ENCODE measurements at places on chromosomes 16 and 17. TPM values are rescaled to one million over a fixed set of nuclear protein-coding genes. Genes with fewer than 3 reads are reported as not detected.
A peak's percentile ranks its signal among the peaks of the same experiment; 100 is the strongest.

The EFNB3 gene
- 1.9 TPM for total RNA-seq

The SSTR5 gene
- not detected for total RNA-seq

The NPIPB8 gene
- total RNA-seq: not detected

The NXN gene
- 103 TPM for total RNA-seq

The DNAH2 gene
- not detected for total RNA-seq

The NKIRAS2 gene
- 41.2 TPM for total RNA-seq

The TMIGD1 gene
- not detected for total RNA-seq

The CBFA2T3 gene
- total RNA-seq: 1.4 TPM

The SLC5A10 gene
- total RNA-seq: 0.48 TPM

The CES3 gene
- total RNA-seq: 3.4 TPM

The SLC38A8 gene
- total RNA-seq: not detected

The TBX2 gene
- 24.6 TPM for total RNA-seq

DNA sequence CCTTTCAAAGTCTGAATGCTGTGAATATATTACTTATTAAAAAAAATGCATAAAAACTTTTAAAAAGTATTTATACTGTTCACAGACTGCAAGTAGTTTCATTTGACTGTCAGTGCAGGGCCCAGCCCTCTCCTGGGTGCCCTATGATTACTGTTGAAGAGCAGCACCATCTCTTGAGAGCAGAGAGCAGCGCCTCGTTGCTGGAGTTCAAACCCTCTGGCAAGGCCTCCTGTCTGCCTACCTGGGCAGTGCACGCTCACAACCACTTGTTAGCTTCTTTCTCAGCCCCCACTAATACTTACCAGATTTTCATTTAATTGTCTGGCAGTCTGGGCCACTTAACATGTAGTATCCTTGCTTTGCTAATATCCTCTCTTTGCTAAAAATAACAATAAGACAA, 233.4 kb downstream of the PHKB start:
- DNase-seq: no peak

- DNase-seq: no peak
Observed at GRCh38 chr17:28475151-28475900, 1.9 kb downstream of the SLC13A2 start.

GRCh38 chr17:6695565-6695964, 17.6 kb downstream of the SLC13A5 start:
- DNase-seq: no peak

GRCh38 chr17:2980904-2981246, 82.5 kb downstream of the OR1D5 start:
- DNase-seq: no peak

GRCh38 chr17:33073416-33073815, 81.8 kb downstream of the SPACA3 start:
- DNase-seq: no peak

DNA sequence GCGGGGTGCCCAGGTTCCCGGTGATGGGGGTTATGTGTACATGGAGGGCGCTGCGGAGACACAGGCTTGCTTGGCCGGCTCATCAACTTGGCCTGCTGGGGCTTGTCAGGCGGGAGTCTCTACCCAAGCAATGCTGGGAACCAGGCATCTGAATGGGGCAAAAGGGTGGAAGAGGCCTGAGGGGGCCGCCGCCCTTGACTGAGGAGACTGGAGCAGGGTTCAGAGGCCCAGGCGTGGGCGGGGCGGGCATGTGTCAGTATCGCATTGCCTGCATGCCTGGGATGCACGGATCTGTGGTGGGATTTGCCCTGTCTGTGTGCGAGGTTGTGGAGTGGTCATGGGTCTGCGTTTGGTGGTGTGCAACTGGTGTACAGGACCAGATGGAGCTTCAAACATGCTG, 21.1 kb downstream of the ARHGAP23 start:
- peak; percentile 92 for DNase-seq

DNA sequence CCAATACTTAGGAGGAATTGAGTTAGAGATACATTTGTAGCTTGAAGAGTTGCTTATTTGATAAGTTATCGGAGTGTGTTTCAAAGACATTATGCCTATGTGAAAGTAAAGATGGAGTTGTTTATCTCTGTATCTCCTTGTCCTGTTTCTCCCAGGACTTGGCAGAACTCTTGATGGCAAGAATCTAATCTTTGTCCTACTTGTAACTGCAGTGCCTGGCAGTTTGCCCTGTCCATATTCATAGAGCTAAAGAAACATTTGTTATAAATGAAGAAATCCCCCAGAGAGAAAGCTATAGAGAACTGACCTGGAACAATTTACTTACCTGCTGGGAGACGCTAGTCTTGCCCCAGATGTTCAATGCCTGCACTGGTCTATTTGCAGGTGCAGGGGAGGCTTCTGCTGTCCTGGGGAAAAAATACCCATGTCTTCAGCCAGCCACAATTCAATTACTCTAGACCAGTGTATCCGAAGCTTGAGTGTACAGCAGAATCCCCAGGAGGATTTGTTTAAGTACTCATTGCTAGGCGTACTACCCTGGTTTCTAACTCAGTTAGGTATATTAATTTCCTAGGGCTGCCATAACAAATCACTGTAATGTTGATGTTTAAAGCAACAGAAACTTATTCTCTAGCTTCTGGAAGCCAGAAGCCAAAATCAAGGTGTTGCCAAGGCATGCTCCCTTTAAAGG, 410.0 kb upstream of the HSBP1 start:
- DNase-seq: no peak

GRCh38 chr17:222172-222571, 40.7 kb upstream of the DOC2B start:
- DNase-seq: no peak

- DNase-seq: no peak
Observed at GRCh38 chr16:84751947-84752346, 52.1 kb downstream of the USP10 start.

GRCh38 chr17:79927136-79927661, 88.0 kb upstream of the CBX4 start:
- no peak for DNase-seq

- no peak for DNase-seq
Observed at GRCh38 chr17:5585836-5586521, 1.7 kb upstream of the NLRP1 start.

DNA sequence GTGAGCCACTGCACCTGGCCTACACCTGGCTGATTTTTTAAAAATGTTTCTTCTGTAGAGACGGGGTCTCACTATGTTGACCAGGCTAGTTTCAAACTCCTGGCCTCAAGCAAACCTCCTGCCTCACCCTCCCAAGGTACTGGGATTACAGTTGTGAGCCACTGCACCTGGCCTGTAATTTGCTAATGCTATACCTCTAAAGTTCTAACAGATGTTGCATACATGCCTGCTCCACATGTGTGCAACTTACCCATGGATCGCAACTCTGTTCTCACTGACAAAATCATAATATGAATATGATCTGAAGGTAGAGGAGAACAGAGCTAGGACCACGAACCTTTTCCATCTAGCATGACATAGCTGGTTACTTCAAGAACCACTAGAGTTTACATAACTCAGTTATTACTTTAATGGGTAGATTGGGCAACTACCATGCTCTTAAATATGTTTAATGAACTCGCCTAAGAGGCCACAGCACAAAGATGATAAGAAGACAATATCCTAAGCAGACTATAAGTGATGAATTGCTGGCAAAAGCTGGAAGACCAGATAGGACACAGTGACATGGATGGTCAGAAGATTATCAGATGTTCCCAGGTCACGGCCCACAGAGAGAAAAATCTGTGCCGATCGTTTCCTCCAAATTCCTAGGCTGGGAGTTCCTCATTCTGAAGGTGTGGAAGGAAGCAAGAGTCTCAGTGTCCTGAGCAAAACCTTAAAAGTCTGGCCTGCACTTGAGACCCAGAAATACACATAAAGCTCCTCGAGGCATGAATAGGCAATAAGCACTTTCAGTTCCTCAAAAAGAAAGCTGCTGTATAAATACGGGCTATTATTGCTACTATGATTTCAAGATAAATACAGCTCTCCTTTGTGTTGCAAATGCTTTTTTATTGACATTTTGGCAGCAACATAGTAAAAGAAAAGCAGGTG, 53.6 kb upstream of the ICAM2 start:
- DNase-seq: no peak

DNA sequence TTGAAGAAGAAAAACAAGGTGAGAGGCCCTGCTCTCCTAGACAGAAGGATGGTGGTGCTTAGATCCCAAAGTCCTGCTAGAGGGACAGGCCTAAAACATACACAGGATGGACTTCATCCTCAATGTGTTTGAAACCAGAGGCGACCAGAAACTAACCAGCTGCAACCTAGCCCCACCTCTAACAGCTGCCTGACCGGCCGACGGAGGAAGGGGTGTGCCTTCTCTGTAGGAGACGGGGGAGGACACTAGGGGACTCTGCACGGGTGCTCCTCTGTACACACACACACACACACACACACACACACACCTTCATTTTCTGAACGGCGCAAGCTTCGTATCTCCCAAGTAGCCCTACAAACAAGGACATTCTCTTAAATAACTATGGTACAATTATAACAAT, 24.3 kb upstream of the PITPNM3 start:
- no peak for DNase-seq

- DNase-seq: no peak
Observed at GRCh38 chr17:3710951-3711383, 12.7 kb upstream of the HASPIN start.

DNA sequence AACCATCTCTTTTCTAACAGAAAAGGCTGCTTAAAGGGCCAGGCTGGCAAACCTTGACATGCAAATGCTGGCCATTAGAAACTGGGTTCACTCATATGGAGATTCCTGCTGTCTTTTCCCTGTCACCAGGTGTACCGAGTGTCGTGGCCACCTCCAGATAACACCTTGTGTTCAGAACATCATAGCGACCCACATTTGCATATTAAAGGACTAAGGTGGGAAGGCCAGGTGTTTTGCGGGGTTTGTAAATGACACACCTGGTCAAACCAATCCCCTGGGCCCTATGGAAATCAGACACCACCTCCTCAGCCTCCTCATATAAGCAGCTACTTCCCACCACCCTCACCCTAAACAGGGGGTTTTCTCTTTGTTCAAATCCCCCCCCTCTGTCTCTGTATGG, 2.5 kb upstream of the AIPL1 start:
- no peak for DNase-seq

DNA sequence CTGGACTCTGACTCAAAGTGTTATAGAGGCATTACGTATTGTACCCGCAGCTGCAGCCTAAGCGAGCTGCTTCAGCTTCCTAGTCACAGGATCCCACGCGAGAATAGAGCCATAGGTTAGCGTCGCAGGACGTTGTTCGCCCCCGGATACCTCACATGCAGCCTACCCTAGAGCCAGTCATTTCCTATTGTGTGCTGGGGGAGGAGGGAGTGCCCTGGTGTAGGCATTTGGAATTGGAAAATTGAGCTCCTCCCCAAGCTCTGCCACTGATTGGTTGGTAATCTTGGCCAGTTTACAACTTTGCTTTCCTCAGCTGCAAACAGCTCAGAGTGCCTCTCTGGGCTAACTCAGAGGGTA, 530 bp downstream of the NAA60 start:
- peak; percentile 50 for DNase-seq

DNA sequence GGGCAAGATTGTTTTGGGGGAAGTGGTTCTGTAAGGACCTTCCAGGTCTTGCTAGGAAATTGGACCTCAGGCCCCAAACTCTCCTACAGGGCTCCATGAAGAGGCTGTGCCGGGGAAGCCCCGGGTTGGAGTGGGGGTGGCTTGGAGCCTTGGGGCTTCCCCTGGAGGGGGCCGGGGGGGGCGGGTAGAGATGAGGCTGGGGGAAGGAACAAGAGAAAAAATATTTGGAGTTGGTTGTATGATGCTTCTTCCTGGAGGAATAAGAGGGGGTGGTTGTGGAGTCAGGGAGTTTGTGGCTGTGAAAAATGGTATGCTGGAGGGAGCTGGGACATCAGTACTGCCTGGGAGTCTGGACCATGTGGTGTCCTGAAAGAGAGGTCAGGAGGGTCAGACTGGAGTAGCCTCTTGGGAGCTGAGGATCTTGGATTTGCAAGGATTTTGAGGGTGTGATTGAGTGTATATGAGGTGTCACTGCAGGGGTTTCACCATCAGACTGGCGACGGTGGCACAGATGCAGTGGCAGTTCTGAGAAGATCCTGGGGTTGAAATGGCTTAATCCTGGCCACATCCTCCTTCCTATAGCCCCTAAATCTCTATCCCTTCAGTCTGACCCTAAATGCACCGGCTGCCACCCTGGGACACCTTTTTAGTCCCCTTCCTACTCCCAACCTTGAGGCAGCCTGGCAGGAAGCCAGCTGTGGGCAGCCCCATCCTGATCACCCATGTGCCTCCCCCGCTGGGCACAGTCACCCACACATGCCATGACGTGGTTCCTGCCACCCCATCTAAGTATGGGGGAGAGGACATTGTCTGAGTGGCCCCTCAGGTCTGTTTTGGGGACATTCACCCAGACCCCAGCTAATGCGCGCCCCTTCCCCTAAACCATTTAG, 10.9 kb downstream of the RARA start:
- DNase-seq: no peak

DNA sequence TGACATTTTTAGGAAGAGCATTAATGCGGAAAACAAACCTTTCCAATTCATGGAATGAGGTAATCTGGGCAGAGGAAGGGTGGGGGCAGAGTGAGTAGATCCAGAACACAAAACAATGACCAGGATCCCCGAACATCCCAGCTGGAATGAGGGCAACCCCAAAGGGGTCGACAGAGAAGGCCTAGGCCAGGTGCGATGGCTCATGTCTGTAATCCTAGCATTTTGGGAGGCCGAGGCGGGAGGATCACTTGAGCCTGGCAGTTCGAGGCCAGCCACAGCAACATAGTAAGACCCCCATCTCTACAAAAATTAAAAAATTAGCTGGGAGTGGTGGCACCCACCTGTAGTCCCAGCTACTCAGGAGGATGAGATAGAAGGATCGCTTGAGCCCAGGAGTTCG, 64.7 kb downstream of the ZFHX3 start:
- no peak for DNase-seq

- DNase-seq: no peak
Observed at GRCh38 chr16:22423716-22424115, 49.3 kb upstream of the CDR2 start.

GRCh38 chr17:10114931-10115535, 83.4 kb downstream of the GAS7 start:
- peak; percentile 99 for DNase-seq

GRCh38 chr17:34584805-34585416, 5.5 kb downstream of the TMEM132E start:
- DNase-seq: peak; percentile 54
